SJCRH30 (cell line): ENCODE measurements at places on chromosomes 5 and 9.

GRCh38 chr5:509611-510185 lies 14.6 kb downstream of the SLC9A3 start:
- no peak for DNase-seq

DNA sequence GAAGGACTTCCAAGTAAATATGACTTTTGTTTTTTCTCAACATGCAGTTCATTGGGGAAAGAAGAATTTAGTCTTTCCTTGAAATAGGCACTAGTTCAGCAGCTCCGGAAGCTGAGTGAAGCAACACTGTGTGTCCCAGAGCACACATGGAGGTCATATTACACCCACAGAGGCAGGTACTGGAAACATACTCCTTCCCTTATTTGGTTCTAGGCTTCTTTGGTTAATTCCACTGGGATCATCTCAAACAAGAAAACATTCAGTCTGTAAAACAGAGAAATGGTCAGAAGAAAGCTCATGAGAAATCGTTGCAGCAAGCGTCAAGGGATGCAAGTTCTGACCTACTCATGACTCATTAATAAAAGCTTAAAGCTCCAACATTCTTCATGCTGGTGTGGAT lies 175.1 kb upstream of the PCSK5 start:
- no peak for DNase-seq

DNA sequence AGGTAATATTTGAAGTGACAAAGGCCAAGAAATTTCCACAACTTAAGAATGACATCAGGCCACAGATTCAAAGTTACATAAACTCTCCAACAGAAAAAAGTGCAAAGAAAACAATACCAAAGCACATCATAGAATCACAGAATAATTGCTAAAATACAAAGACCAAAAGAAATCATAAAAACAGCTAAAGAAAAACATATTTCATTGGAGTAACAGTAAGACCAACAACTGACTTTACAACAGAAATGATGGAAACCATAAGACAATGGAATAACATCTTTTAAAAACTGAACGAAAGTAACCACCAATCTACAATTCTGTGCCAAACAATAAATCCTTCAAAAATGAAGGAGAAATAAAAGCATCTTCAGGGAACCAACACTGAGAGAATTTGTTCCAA lies 38.3 kb downstream of the ZDHHC21 start:
- DNase-seq: no peak

- DNase-seq: no peak
Observed at GRCh38 chr9:135712613-135713295, 10.8 kb downstream of the KCNT1 start.

- peak; percentile 49 for DNase-seq
Observed at GRCh38 chr9:7315746-7316145, 483.8 kb downstream of the DMAC1 start.

GRCh38 chr9:33186457-33187168 lies 19.5 kb upstream of the B4GALT1 start:
- no peak for DNase-seq

GRCh38 chr5:90294604-90295003 lies 115.0 kb downstream of the CETN3 start:
- DNase-seq: no peak

GRCh38 chr9:16154521-16155078 lies 601.8 kb downstream of the CCDC171 start:
- no peak for DNase-seq

GRCh38 chr5:74113927-74114326 lies 487.9 kb downstream of the ARHGEF28 start:
- no peak for DNase-seq
